ACHN (cell line): ENCODE measurements at places on chromosomes 3 and 15.

DNA sequence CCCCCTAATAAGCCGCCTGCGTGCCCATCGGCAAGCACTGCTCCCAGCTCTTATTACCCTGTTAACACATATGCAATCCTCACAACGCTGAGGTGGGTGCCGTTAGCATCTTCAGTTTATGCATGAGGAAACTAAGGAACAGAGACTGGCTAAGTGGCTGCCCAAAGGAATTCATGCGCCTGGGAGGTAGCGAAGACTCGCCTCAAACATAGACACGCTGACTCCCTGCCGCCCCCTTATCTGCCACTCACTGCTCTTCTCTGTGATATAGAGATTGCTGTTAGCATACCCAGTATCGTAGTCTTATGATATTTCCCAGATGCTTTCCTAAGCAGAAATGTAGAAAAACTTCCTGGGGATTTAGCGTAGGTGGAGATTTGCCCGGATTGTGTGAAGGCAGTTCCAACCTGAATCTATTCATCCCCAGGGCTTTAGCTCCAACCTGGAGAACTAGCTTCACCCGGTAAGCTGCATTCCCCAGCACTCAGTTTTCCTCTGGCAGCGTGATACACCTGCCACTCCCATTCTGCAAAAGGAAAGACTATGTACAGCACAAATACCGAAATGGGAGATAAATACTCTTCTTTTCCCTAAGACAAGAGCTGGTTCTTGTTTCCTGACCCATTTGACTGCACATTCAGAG, 23.7 kb upstream of the CD47 start:
- no peak for DNase-seq

GRCh38 chr3:20488151-20488550, 302.1 kb upstream of the SGO1 start:
- no peak for DNase-seq

GRCh38 chr15:57555270-57555669, 36.4 kb upstream of the MYZAP start:
- DNase-seq: no peak

DNA sequence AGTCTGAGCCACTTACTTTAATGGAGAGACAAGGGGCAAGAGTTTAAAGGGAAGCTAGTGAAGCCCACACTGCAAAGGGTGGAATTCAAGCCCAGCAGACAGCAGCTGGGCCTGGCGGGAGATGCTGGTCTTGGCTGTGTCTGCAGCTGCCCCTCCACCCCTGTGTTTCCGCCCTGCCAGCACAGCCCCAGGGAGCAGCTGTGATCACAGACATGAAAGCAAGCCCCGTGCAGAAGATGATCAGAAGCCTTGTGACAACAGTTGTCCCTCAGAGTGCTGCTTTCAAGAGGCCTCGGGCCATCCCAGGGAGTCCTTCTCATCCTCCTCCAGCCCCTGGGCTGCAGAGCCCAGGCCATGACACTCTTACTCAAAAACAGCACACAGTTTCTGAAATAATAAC, 24.1 kb upstream of the SLC6A1 start:
- DNase-seq: no peak

GRCh38 chr15:34025252-34025651, 13.8 kb downstream of the AVEN start:
- DNase-seq: no peak

GRCh38 chr3:110731148-110731547, 340.5 kb upstream of the NECTIN3 start:
- no peak for DNase-seq

GRCh38 chr15:81475926-81476325, 101.9 kb upstream of the TMC3 start:
- no peak for DNase-seq

DNA sequence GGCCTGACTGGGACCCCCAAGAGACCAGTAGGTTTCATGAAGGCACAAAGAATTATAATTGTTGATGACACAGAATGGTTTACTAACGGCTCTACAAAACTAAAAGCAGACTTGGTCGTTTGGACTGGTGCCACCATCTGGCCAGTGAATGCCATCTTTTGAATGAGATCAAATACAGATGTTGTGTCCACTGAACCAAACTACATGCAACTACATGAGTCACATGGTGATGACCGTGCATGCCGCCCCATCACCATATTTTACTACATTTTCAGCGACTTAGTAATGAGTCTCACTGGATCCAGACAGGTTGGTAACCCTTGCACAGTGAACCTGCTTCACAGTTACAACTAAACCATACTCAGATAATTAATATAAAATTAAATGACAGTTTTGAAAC, 803.3 kb downstream of the DIPK2A start:
- no peak for DNase-seq

DNA sequence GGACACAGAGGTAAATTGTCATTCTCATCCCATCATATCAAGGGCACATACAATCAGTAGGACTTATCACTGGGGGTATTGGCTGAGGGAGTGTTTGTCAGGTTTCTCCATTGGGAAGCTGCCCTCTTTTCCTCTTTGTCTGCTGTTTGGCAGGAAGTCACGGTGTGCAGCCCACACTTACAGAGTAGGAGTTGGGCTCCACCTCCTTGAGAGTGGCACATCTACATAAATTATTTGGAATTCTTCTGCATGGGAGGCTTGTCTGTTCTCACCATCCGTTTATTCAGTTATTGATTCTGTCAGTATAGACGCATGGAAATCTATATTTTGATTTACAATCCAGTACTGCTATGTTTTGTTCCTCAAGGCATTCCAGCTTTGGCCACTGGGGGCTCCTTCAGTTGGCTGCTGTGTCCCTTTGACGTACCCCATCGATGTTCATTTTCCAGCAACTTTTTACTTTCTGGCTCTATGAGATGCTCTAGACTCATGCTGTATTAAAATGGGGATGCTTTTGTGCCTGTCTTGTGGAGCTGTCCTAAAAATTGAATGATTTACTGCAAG, 200.3 kb downstream of the SLCO3A1 start:
- no peak for DNase-seq

DNA sequence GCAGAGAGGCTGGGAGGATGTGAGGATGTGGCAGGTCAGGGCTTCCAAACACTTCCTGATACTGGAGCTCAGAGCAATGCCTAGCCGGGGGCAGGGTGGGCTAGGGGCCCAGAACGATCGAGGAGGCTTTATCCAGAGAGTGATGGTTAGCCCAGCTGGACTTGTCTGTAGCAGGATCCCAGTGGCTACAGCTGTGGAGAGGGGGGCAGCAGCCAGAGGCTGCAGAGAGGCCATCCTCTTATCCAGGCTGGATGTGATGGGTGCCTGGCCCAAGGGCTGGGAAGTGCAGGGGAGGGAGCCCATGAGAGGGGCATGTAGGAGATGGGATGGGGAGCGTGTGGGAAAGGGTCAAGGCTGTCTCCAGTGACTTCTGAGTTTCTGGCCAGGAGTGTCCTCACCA, 4.6 kb downstream of the PARP3 start:
- DNase-seq: no peak

DNA sequence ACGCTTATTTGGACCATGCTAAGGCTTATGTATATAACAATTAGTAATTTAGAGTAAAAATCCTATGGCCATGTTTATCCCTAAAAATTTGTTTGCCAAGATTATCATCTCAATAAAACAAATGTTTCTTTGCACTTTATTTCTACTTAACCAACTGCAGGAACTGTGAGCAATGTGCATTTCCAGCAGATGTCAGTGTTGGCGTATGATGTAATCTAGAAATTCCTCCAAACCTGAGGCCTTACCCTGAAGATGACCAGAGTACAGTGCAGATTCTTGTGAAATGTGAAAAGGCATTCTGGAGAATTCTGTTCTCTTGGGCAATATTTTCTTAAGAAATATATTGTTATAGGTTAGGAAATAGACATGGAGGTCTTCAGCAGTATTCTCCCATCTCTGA, 205.9 kb downstream of the MBNL1 start:
- DNase-seq: peak; percentile 62

DNA sequence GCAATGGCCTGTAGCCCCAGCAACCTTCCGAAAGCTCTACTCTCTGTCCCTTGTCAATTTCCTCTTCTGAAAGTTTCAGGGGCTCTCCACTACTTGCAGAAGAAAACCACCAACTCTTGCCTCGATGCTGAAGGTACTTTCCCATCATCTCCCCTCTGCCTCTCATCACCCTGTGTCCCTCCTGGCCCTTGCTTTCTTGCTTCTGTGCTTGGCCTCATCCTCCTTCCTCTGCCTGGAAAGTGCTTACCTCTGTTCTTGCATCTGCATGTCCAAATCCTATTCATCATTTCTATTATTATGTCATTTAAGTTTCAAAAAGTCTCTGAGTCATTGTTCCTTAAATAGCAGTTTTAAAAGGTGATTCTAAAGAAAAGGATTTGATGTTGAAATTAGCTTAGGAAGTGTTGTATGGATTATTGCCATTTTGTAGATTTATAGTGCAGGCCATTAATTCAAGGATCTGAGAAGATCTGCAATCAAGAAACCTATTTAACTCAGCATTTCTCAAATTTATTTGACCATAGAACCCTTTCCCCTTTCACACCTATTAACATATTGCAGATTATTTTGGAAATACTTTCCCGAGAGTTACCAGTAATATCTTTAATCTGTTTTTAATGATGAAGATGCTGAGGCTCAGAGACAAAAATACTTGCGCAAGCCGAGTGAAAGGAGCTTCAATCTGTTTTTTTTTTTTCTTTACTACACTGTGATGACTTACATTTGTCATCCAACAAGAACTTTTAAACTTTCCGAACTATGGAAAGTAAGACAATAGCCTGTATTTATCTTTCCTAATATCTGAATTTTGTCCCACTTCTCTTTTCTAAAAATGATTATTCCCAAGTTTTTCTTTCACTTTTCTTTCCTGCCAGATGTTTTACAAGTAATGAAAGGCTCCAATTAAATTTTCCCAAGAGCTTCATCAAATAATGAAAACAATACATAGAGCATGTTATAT, 22.3 kb upstream of the CFAP161 start:
- no peak for DNase-seq

- DNase-seq: peak; percentile 91
Measured at GRCh38 chr15:80849308-80849707, 70.1 kb downstream of the CEMIP start.

- no peak for DNase-seq
Measured at GRCh38 chr3:152780553-152780952, 54.4 kb upstream of the P2RY1 start.

DNA sequence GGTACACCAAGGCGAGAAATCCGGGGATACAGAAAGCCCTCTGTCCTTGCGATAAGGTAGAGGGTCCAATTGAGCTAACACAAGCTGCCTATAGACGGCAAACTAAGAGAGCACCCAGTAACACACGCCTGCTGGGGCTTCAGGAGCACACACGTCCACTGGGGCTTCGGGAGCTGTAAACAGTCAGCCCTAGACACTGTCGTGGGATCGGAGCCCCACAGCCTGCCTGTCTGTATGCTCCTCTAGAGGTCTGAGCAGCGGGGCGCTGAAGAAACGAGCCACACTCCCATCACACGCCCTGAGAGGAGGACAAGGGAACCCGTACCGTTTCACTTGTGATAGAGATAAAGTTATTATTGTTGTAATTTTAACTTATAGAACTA, 486 bp downstream of the SAMMSON start:
- DNase-seq: no peak

GRCh38 chr15:44144184-44144583, 50.9 kb downstream of the FRMD5 start:
- DNase-seq: no peak

DNA sequence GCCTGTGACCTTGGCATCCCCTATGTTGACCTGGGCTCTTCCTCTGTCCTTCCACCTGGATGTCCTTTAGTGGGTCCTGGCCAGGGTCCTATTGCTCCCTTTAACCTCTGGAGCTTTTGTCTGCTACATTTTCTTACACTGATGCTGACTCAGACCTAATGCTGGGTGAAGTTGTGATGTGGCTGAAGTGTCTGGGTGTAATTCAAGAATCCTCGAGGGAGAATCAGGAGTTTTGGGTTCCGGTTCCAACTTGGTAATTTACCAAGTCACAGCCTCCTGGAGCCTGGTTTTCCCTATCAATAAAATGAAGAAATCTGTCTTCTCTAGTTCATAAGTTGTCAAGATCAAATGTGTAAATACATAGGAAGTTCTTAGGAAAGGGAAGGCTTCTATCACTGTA, 25.6 kb downstream of the CEP19 start:
- DNase-seq: no peak
